ENCODE measurements at places on chromosomes 2 and 18.

- no peak overlapping the region for H3K27ac ChIP-seq
- H3K36me3 ChIP-seq = no peaks in the 10 kb centered on the region
- no peaks in the 10 kb centered on the region for H3K27me3 ChIP-seq
- no peak for DNase-seq
Observed at GRCh38 chr2:28664120-28664842, 87.3 kb upstream of the PPP1CB start.

- no peaks in the 10 kb centered on the region for H3K27me3 ChIP-seq
- no peak for DNase-seq
- no peaks in the 10 kb centered on the region for H3K4me1 ChIP-seq
- no peak overlapping the region for H3K27ac ChIP-seq
- H3K4me3 ChIP-seq = no peak overlapping the region
Observed at GRCh38 chr2:82656420-82656819, 1802.7 kb downstream of the SUCLG1 start.

- DNase-seq = no peak
- no peak overlapping the region for H3K27ac ChIP-seq
- no peak overlapping the region for H3K4me3 ChIP-seq
- peaks cover 13% of the 10 kb centered on the region for H3K27me3 ChIP-seq
- peaks cover 8% of the 10 kb centered on the region for H3K4me1 ChIP-seq
Observed at GRCh38 chr2:42032224-42032620, 15.6 kb upstream of the PKDCC start.

DNA sequence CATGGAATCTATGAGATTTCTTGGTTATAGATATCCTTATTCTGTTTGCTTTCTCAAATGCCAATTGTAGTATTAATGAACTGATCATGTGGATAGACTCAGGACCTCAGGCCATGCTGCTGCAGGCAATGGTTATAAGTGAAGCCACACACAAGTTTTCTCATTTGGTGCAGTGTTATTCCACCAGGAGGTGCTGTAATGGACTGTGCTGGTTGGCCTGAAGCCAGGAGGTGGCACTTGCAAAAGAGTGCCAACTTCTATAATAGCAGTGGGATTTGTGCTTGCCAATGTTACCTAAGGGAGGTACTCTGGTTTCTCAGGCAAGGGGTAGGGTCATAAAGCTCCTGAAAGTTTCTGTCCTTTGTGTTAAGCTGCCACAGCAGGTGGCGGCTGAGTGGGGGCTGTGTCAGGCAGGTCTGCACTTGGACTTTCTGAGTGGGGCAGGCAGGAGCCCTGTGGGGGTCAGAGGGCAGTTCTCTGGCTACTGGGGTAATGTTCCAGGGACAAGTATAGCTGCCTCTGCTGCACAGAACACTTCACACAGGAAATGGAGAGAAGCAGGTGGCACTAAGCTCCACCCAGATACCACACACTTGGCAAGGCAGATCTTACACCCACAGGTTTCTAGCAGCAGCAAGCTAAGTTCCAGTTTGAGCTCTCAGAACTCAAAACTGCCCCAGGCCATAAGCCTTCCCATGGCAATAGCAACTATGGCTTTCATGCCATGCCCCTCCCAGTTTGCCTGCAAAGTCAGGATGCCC lies 352.6 kb upstream of the CWC22 start:
- no peaks in the 10 kb centered on the region for H3K36me3 ChIP-seq
- no peak overlapping the region for H3K4me3 ChIP-seq
- no peaks in the 10 kb centered on the region for H3K4me1 ChIP-seq
- H3K27me3 ChIP-seq = no peaks in the 10 kb centered on the region

DNA sequence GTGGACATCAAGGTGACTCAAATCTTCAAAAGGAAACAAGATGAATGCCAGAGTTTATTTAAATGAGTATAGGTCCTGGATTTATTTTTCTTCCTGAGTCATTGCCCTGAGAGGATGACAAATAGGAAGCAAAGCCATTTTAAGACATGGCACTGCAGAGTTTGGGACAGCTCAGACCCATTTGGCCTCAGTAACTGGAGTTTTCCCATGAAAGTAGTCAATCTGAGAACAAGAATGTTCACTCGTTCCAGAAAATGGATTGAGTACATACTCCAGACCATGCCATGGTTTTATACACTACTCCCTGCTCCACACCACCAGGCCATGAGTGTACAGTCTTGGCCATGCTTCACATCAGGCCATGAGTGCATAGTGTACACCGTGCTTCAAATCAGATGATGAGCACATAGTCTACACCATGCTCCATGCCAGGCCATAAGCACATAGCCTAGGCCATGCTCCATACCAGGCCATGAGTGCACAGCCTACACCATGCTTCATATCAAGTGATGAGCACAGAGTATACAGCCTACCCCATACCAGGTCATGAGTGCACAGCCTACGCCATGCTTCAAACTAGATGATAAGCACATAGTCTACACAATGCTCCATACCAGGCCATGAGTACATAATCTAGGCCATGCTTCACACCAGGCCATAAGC lies 202.4 kb downstream of the FBXO15 start:
- no peaks in the 10 kb centered on the region for H3K27me3 ChIP-seq
- H3K27ac ChIP-seq = no peak overlapping the region
- DNase-seq = no peak
- peaks cover 4% of the 10 kb centered on the region for H3K4me1 ChIP-seq
- no peaks in the 10 kb centered on the region for H3K36me3 ChIP-seq
- no peak overlapping the region for H3K4me3 ChIP-seq

- no peak overlapping the region for H3K27ac ChIP-seq
- no peak overlapping the region for H3K4me3 ChIP-seq
- peaks cover 23% of the 10 kb centered on the region for H3K36me3 ChIP-seq
- peaks cover 38% of the 10 kb centered on the region for H3K4me1 ChIP-seq
- no peak for DNase-seq
- no peaks in the 10 kb centered on the region for H3K27me3 ChIP-seq
Observed at GRCh38 chr2:233446121-233446520, 91.8 kb downstream of the DGKD start.

- H3K4me1 ChIP-seq = no peaks in the 10 kb centered on the region
- no peak overlapping the region for H3K4me3 ChIP-seq
- peaks cover 3% of the 10 kb centered on the region for H3K36me3 ChIP-seq
- no peak overlapping the region for H3K27ac ChIP-seq
Observed at GRCh38 chr18:2424420-2424819, 146.9 kb downstream of the METTL4 start.

- no peaks in the 10 kb centered on the region for H3K36me3 ChIP-seq
- H3K4me3 ChIP-seq = peak overlapping the region; percentile 98
- no peaks in the 10 kb centered on the region for H3K27me3 ChIP-seq
- H3K27ac ChIP-seq = peak overlapping the region; percentile 67
Observed at GRCh38 chr2:159905926-159906714, 108.1 kb upstream of the CD302 start.

GRCh38 chr18:63831080-63831788 lies 56.0 kb downstream of the SERPINB7 start:
- H3K4me1 ChIP-seq = peaks cover 5% of the 10 kb centered on the region
- no peak overlapping the region for H3K4me3 ChIP-seq
- peaks cover 6% of the 10 kb centered on the region for H3K27me3 ChIP-seq
- DNase-seq = no peak
- no peak overlapping the region for H3K27ac ChIP-seq

- H3K36me3 ChIP-seq = no peaks in the 10 kb centered on the region
- no peak overlapping the region for H3K27ac ChIP-seq
- no peak for DNase-seq
- H3K27me3 ChIP-seq = peaks cover 2% of the 10 kb centered on the region
- no peak overlapping the region for H3K4me3 ChIP-seq
Observed at GRCh38 chr2:224687156-224687555, 29.0 kb downstream of the CCDC195 start.

GRCh38 chr2:219492575-219492974 lies 6.1 kb upstream of the GMPPA start:
- no peaks in the 10 kb centered on the region for H3K36me3 ChIP-seq
- H3K27me3 ChIP-seq = peaks cover 10% of the 10 kb centered on the region
- no peak overlapping the region for H3K27ac ChIP-seq
- peaks cover 2% of the 10 kb centered on the region for H3K4me1 ChIP-seq
- DNase-seq = no peak

DNA sequence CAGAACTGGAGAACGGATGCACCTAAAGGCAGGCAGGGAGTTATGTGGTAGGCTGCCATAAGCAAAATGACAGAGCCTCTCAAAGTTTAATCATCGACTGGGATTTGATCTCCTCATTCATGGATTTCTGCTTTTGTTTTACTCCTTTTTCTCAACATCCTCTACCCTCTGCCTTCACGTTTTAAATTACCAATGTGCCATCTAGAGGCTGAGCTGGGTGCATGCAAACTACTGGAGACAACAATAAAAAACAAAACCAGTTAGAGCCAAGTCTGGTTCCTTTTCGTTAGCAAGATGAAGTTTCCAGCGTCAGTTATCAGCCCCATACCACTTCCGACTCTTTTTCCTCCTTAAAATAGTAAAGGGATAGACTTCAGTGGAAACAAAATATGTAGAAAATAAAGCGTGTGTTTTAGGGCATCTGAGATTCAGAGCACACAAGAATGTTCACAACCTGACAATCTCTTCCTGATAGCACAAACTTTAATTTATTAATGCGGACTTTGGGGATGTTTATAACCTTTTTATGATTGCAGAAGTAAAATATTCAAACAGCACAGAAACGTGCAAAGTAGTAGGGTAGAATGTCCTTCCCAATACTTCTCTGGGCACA lies 117.0 kb downstream of the LAMA1 start:
- peaks cover 5% of the 10 kb centered on the region for H3K27me3 ChIP-seq
- H3K4me3 ChIP-seq = no peak overlapping the region
- no peaks in the 10 kb centered on the region for H3K36me3 ChIP-seq
- no peak for DNase-seq
- H3K27ac ChIP-seq = no peak overlapping the region

DNA sequence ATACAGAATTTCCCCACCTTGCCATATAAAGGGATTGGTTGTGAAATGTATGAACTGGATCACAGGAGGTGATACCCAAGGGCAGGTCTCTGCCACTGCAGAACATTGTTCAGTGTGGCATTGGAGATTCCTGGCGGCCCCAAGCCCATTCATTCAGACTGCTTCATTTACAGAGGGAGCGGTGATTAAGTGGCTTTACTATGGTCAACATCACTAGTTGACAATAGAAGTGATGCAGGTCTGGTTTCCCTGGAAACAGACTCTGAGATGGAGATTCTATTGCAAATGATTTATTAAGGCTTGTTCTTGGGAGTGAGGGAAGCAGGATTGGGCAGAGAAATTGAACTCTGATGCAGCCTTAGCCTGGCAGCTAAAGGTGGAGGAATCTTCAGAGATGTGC lies 62.4 kb downstream of the ZDBF2 start:
- no peak overlapping the region for H3K27ac ChIP-seq
- no peaks in the 10 kb centered on the region for H3K4me1 ChIP-seq
- H3K27me3 ChIP-seq = no peaks in the 10 kb centered on the region
- H3K36me3 ChIP-seq = no peaks in the 10 kb centered on the region
- no peak overlapping the region for H3K4me3 ChIP-seq

DNA sequence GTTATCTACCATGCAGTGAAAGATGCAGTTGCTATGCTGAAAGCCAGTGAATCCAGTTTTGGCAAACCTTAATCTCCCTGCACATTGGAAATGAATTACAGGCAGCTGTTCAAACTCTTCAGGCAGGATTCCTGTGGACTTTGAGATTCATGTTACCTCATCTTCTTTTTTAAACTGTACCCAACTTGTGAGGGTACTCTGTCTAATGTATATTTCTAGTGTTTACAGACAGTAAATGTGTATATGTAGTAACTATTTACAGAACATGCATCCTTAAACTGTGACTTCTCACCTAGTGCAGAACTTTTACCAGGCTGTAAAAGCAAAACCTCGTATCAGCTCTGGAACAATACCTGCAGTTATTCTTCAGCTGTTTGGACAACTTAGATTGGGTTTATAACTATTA lies 50.9 kb downstream of the KDM3A start:
- DNase-seq = no peak
- no peak overlapping the region for H3K27ac ChIP-seq
- H3K27me3 ChIP-seq = no peaks in the 10 kb centered on the region
- peaks cover 99% of the 10 kb centered on the region for H3K36me3 ChIP-seq
- H3K4me3 ChIP-seq = no peak overlapping the region

DNA sequence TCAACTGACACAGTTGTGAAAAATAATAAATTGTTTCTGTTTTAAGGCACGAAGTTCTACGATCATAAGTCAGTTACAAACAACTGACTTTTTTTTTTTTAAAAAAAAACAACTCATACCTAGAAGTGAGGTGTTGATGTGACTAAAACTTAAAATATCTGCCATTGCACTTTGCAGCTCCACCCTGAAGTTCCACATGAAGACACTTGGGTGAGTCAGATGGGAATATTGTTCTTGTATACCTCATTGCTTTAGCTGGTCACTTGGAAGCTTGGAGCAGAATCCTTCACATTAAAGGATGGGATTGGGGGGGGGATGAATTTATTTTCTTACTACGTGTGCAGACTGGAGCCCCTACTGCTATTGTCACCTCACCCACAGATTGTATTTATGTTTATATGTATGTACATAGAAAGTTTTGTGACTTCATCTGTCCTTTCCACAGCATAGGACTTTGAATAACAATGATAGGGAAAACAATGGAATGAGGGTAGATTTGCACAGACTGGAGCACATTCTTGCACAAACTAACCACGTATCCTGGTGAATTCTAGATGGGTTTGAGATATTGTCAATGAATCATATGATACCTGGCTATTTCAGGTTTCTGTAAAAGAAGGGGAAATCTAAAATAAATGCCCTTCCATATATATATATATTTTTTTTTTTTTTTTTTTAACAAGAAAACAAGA lies 57.9 kb upstream of the ARHGAP15 start:
- no peak for DNase-seq
- H3K4me1 ChIP-seq = no peaks in the 10 kb centered on the region
- H3K27me3 ChIP-seq = no peaks in the 10 kb centered on the region
- no peak overlapping the region for H3K27ac ChIP-seq

DNA sequence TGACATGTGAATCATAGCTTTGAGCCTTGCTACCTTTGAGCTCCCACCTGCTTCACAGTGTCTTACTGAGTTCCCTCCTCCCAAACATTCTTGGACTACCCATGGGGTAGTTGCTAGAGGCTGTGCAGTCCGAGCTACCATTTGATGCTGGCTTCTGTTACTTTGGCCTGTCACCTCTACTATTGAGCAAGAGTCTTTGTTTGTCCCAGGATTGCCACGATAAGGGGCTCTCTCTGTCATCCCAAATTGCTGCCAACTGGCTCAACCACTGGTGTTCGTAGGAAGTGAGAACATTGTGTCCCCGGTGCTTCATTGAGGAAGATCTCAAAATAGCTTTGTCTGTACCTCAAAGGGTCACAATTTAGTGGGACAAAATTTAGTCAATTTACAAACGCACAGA lies 59.1 kb upstream of the PAX8 start:
- H3K27ac ChIP-seq = no peak overlapping the region
- H3K4me1 ChIP-seq = peaks cover 4% of the 10 kb centered on the region
- no peaks in the 10 kb centered on the region for H3K36me3 ChIP-seq
- no peak for DNase-seq
- no peak overlapping the region for H3K4me3 ChIP-seq
